ENCODE measurements at places on chromosomes 3 and 15.
A peak's percentile ranks its signal among the peaks of the same experiment; 100 is the strongest.

- no peak for DNase-seq
Measured at GRCh38 chr3:63500196-63500595, 152.3 kb upstream of the SNTN start.

GRCh38 chr3:139561255-139561817 is 21.8 kb upstream of the RBP1 start:
- DNase-seq = no peak

- no peak for DNase-seq
Measured at GRCh38 chr3:127412578-127413317, 124.9 kb upstream of the PRR20G start.

- peak; percentile 39 for DNase-seq
Measured at GRCh38 chr3:188389711-188390342, 235.9 kb downstream of the LPP start.

GRCh38 chr3:108079043-108079442 is 11.8 kb downstream of the CD47 start:
- no peak for DNase-seq

DNA sequence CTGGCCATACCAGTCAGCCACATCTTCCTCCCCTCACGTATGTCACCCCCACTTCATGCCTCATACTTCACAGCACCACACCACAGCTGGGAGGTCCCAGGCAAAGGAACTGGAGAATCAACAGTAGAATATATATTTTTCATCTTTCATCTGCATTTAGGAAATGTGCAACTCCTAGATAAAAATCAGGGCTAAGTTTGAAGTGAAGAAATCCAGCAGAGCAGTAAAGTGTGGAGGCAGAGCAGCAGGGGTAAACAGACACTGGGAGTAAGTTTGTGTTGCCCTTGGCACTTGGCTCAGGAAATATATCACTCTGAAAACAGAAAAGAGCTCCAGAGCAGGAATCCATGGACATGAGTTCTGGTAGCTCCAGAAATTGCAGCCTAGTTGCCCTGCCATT is 2.8 kb upstream of the HERC1 start:
- DNase-seq = no peak

DNA sequence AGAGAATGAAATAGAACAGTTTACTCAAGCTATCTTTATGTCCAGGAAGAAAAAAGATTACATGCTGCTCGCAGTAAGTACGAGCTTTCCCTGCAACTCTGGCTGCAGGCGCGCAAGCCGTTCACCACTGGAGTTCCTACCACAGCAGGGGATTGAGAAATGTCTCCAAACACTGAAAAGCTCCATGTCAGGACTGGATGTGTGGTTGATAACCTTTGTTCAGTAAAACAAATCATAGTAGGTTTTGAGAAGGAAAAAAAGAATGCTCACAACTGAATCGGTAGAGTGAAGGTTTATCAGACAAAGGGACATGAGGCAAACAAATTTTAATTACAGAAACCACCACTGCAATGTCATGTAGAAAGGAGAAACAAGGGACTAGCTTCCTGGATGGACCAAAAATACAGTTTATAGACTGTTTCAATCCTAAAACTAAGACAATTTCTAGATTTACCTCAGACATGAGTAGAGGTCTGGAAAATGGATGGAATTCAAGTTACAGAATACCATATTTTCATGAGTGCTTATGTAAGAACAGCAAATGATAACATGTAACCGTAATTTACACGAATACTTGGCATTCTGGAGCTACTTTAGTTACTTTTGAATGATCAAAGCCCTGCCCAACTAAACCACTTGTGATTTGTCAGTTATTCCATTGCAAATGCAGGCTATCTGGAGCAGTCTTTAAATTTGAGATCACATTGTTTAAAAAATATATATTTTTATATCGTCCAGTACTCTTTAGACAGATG is 471.1 kb downstream of the SHQ1 start:
- DNase-seq = no peak

DNA sequence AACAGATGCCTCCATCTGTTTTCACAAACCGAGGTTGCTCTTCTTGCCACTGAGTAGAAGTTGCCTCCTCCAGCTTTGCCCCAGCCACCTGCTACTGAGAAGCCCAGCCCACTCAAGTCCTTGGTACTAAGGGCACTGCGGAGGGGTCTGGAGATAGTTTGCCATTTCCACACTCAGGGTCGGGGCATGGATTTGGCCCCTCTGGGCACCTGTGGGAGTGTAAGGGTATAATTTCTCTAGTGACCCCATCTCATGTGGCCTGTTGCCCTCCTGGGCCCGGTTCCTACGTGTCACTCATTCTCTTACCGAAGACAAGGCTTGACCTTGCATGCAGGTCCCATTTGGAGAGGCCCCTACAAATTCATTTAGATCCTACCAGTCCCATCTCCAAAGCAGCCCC is 79.0 kb downstream of the THSD4 start:
- no peak for DNase-seq

DNA sequence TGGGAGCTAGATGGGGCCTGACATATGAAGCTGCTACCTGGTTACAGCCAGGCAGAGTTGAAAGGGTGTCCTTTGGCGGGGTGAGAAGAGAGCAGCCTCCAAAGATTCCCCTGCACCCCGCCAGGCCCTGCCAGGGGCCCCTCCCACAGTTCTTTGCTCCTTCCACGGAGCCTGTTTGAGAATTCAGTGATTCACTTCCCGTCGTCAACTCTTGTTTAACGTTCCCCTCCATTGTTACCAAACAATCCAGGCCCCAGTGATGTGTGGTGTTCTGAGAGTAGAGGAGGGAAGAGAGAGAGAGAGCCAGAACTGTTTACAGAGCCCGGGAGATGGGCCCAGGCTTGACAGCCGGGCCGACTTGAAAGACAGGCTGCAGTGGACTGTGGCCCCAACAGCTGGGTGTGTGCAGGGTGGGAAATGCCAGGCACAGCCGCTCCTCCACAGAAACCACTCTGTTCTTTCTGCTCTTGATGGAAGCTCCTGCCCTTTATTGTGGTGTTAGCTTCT is 81.5 kb downstream of the SMAD3 start:
- DNase-seq = peak; percentile 95

GRCh38 chr3:122660297-122660974 is 20.2 kb upstream of the PARP14 start:
- DNase-seq = no peak

DNA sequence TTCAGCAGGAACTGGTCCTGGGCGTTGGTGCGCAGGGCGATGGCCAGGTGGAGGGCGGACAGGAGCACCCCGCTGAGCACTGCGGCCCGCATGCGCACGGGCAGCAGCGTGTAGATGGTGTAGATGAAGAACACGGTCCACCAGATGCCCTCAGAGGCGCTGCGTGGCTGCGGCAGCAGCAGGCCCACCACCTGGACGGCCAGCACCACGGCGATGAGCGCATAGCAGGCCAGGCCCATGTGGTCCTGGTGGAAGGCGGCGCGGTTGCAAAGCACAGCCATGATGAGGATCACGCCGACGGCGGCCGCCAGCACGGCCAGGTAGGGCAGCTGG is 1.5 kb downstream of the ADCY5 start:
- no peak for DNase-seq

DNA sequence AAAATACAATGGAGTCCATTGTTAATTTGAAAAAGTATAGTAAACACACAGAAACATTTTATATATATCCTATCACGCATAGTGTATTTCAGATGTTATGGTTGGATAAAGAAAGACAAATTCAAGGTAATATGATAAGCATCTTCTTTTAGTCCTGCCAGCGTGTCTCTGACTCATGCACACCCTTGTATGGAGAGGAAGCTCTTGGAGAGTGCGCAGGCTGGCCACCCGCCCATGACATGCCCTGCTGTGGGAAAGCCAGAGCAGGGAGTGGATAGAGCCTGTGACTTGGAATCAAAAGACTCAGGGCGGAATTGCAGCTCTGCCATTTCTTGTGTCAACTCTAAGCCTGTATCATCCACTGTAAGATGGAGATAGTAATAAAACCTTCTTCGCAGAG is 23.0 kb upstream of the COPG1 start:
- peak; percentile 82 for DNase-seq

GRCh38 chr3:146308682-146309081 is 57.8 kb upstream of the PLSCR4 start:
- no peak for DNase-seq

- DNase-seq = no peak
Measured at GRCh38 chr3:123152687-123153086, 49.1 kb upstream of the SEC22A start.

DNA sequence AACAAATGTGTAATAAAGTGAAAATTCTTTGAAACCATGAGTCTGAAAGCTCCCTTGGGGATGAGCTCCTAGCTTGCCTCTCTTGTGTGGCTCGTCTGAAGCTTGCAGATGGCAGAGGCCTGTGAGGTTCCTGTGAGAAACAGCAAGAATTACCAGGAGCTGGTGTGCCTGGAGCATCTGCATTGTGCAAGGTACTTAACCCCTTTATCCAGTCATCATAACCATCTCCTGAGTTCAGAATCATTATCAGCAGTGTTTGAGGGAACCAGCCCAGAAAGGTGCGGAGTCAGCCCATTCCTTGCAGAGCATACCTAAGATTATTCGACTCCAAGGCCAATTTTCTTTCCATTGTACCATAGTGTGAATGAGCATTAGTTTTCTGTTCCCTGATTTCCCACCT is 51.7 kb upstream of the TRA2B start:
- DNase-seq = no peak

GRCh38 chr15:80490431-80490990 is 86.3 kb downstream of the ARNT2 start:
- no peak for DNase-seq

DNA sequence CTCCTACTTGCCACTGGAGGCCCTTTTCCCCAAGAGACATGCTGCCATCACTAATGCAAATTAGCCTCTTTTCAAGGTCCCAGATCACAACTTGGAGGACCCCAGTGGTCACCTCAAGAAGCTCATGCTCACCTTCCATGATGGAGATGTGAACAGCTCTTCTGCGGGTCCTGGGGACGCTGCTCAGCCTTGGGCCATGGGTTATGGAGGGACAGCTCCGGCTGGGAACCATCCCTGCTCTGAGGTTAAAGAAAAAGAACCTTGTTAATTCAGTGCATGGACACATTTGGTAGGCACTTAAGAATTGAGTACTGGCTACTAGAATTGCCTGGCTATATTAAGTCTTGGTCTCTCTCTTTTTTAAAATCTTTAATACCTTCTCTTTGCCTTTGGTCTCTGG is 56.8 kb downstream of the WDR76 start:
- DNase-seq = no peak

GRCh38 chr15:71448688-71449114 is 333.4 kb downstream of the THSD4 start:
- DNase-seq = peak; percentile 51

GRCh38 chr3:190826018-190826417 is 36.5 kb downstream of the GMNC start:
- no peak for DNase-seq

DNA sequence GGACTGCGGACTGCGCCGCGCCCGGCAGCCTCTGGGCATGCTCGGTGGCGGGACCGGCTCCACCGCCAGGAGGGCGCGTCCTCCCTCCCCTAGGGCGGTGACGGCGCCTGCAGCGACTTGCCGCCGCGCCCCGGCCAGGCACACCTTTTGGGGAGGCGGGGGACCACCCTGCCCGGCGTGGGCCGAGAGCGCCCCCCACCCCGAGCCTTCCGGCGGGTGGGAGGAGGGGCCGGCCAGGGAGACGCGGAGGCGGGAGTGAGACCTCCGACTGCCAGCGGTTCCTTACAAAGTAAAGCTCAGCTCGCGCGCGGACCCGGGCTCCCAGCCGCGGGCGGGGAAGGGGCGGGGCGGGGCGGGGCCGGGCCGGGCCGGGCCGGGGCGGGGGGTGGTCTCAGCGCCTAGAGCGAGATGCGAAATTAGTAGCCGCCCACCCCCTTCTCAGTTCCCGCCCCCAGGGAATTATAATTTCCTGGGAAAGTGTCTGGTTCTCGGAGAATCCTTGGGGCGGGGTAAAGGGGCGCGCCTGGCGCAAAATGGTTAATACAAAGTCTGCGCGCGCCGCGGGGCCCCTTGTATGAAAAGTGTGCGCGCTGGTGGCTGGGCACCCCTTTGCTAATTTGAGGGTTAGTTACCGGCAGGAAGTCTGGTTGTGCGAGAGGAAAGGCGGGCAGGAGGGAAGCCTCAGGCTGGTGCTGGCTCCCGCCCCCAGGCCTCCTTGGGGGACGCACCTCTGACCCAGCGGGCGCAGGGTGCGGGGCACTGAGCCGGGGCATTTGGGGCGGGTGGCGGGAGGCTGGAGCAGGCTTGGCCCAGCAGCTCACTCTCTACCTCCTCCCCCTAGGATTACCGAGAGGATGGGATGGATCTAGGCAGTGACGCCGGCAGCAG is 224.8 kb upstream of the IL12A start:
- peak; percentile 87 for DNase-seq

DNA sequence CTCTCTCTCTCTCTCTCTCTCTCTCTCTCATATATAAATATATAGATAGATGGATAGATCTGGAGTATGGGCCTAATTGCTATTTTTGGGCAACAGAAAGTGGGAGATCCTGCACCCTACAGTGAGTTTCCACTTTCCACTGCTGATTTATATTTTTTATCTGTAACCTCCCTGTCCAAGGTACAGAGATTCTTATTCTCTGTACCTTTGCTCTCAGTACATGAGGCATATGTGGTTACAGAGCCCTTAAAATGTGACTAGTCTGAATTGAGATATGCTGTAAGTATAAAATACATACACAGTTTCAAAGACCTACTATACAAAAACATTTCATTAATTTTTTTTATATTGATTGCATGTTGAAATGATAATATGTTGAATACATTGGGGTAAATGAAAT is 51.1 kb upstream of the FOXP1 start:
- no peak for DNase-seq

DNA sequence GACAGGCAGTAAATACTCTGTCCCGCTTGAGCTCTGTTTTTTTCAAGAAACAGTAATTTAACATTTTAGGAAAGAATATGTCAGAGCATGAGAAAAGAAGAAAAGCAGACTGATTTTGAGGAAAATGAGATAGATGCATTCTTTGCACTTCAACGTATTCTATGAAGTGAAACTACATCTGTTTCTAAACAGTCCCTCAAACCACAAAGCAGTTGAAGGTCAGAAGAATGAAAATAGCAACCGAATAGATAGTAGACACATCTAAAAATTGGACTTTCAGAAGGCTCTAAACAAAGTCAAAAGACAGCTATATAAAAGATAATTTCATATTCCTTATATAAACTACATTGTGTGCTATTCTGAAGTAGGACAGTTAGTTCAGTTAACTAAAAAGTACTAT is 172.6 kb upstream of the LRRC3B start:
- DNase-seq = no peak

- DNase-seq = peak; percentile 36
Measured at GRCh38 chr15:100635406-100636071, 33.1 kb downstream of the ASB7 start.

GRCh38 chr15:68585574-68586273 is 6.9 kb downstream of the CORO2B start:
- DNase-seq = no peak

GRCh38 chr3:186361762-186362536 is at the start of gene DGKG:
Gene DGKG (minus strand): TSS chr3:186362234. CDS start chr3:186320459, 41,775 bp downstream.
- DNase-seq = peak; percentile 42

Measured in RWPE1 (cell line).